NCI-H226 (cell line): ENCODE measurements at places on chromosomes 7 and 10.
A peak's percentile ranks its signal among the peaks of the same experiment; 100 is the strongest.

DNA sequence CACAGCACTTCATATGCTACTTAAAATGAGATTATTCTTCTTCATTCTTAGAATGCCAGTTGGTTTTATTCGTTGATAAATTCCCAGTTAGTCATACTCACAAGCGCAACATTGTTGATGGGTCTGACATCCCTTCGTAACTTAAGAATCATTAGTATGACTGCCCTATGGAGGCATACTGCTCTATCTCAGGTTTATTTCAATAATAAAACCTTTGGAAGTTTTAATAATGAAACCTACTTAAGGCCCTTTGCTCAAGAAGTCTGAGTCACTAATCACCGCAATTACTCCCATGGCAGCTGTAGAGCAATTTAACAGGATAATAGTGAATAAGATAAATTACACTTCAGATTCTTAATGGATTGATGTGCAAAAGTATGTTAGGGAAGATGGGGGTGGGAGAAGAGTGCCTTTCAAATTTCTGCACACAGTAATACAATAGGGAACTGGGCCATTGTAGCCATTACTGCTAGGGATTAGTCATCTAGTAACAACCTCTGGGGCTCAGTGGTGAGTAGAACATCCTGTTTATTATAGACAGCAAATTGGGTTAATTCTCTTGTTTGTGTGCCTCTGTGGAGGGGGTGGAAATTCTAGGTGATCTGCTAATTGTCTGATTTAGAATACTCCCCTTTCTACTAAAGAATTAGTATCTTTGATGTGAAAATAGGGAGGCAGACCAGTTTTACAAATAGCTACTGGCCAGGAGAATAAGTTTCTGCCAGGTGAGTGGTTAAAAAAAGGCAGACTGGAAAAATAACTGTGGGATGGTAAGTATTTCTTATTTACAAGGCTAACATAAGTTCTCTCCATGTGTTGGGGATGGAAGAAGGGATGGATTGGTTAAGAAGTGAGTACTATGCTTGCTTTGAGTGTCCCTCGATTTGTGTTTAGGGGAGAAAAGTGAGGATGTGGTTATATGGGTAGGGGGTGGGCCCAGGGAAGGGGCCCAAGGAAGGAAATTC is 74.5 kb upstream of the VKORC1L1 start:
- DNase-seq = peak; percentile 87

GRCh38 chr7:108407676-108408075 is 48.6 kb downstream of the NRCAM start:
- DNase-seq = no peak

- no peak for DNase-seq
These were observed 93.3 kb upstream of the GDF10 start for GRCh38 chr10:47206449-47207280.

DNA sequence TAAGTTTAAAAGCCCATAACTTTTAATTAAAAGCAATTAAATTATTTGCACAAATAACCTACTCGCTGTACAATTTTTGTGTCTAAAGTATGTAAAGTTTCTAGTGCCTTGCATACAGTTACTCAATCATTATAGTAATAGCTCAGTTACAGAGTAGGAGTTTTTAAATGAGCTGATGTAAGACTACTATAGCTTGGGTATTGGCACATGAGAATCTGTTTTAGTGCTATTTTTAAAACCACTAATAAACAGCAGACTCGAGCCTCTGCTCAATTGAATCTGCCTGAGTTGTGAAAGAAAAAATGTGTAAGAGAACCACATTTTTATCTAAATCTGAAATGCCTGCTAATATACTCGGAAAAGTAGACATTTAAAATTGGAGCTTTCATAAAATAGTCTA is 31.1 kb downstream of the CTNNA3 start:
- DNase-seq = no peak

DNA sequence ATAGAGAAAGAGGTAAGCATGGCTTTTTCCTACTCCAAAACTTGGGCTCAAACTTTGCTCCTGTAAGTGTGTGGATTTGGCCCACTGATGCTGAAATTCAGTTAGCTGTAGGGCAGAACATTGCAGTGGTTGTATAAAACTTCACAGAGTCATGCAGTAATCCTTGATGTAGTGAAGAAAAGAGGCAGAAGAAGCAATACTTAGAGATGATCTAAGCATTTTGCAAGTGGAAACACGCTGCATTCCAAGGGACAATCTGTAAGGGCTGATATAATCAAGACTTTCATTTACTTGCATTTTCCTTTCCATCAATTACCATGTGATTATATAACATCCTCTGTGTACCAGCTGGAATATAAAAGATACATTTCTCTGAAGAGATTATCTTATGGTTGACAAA is 338.8 kb downstream of the DNAJB9 start:
- no peak for DNase-seq

DNA sequence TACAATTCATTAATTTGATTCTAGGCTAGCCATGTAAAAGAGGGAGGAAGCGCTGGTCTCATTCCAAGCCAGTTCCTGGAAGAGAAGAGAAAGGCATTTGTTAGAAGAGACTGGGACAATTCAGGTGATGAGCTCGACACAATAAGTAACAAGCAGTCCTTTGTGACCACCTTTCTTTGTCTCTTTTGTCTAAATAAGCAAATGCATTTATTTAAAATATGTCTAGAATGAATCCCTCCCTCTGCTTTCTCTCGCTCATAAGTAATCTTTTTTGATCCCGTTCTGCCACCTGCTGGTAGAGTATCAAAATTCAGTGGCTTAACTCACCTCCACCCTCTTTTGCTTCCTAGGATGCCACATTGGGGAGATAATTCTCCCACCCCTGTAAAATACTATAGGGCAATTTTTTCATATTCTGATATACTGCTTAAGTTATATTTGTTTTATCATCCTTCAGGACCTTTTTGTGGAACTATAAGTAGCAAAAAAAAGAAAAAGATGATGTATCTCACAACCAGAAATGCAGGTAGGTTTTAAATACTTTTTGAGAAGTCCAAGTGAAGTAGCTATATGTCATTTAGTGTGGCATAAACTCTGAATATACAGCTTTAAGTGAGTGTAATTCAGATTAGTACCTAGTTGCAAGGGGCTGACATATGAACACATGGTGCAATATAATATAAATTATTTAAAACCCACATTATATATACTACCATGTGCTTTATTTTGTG is 91.5 kb downstream of the GSDME start:
- DNase-seq = peak; percentile 46
